ENCODE measurements at places on chromosomes 13 and 19.

DNA sequence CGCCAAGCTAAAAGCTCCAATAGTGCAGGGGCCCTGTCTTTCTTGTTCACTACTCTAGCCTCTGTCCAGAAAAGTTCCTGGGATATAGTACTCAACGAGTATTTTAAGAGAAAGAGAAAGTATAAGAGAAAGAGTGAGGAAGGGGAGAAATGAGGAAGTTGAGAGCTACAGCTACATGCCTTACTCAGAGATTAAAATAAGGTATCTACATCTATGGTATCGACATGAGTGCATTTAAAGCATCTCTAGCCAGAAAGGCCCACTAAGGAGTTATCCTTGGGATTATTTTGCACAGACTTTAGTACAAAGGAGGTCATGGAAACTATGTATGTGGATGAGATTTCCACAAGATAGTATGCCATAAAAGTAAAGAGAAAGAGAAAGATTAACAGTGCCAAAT is 28.5 kb downstream of the MYCBP2 start:
- DNase-seq = no peak

DNA sequence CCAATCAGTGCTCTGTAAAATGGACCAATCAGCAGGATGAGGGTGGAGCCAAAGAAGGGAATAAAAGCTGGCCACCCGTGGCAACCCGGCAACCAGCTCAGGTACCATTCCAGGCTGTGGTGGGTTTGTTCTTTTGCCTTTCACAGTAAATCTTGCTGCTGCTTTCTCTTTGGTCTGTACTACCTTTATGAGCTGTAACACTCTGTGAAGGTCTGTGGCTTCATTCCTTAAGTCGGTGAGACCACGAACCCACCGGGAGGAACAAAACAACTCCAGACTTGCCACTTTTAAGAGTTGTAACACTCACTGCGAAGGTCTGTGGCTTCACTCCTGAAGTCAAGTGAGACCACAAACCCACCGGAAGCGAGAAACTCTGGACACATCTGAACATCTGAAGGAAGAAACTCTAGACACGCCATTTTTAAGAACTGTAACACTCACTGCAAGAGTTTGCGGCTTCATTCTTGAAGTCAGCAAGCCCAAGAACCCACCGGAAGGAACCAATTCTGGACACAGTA is 16.5 kb upstream of the SPACA6 start:
- no peak for DNase-seq

- no peak for DNase-seq
These were observed at the start of gene F2RL3 for GRCh38 chr19:16888629-16889365. F2RL3 (plus strand) TSS chr19:16888999; CDS start chr19:16889190, 191 bp downstream.

- DNase-seq = peak; percentile 32
These were observed 375.7 kb upstream of the SPRY2 start for GRCh38 chr13:80716610-80717081.

DNA sequence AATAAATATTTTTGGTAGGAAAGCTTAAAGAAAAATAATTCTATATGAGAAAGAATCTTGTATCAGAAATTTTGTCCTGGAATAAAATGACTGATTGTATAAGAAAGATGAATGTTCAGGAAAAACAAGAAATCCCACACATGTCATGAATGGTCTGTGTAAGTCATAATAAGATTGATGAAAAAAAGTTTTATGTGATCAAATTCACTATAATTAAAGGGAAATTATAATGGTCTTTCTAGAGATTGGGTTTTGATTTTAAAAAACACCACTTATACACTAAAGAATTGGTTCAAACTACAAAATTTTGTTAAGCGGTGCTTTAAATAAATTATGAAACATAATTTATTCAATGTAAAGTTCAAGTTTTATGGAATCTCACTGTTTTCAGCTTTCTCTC is 7.2 kb upstream of the ZNF841 start:
- no peak for DNase-seq

- DNase-seq = no peak
These were observed 10.5 kb downstream of the PMIS2 start for GRCh38 chr19:35596366-35596999.

GRCh38 chr19:32458500-32459123 is 53.0 kb downstream of the DPY19L3 start:
- no peak for DNase-seq

GRCh38 chr13:20124303-20124702 is 36.5 kb downstream of the GJA3 start:
- no peak for DNase-seq

GRCh38 chr19:53908935-53909415 is at the start of gene CACNG7:
CACNG7 (plus strand) TSS chr19:53909278; CDS start chr19:53912832, 3,554 bp downstream.
- DNase-seq = no peak

DNA sequence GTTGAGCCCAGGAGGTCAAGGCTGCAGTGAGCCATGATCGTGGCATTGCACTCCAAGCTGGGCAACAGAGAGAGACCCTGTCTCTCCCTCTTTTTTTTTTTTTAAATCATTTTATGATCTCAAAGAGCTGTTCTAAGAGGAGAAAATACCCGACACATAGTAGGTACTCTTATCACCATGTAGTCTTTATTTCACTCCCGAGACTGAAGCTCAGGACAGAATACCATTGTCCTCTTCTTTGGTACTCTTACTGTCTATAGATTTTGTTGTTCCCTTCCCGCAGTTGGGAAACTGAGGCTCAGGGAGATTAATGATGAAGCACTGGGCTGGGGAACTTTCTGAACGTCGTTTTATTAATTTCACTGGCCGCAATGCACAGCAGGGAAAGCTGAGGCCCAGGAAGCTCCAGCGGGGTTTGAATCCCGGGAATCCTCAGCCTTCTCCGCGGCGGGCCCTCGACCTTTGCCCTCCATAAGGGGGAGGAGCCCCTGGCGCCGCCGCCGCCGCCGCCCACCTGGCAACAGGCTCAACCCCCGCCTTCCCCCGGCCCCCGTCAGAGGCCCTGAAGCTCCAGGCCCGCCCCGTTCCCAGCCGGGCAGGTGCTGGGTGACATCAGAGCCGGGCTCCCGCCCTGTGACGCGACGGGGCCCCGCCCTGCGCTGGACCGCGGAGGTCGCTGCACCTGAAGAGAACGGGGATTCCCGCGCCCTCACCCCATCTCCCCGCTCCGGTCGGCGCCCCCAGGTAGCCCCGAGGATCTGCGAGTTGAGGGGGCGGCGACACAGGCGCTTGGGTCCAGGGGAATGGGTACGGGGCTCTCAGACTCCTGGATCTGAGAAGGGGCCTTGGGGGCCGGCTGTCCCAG is 1.6 kb downstream of the MYH14 start:
- DNase-seq = peak; percentile 94

- DNase-seq = no peak
These were observed 1457.9 kb upstream of the PRR20A start for GRCh38 chr13:55682776-55683175.

GRCh38 chr19:40339018-40339728 is 9.0 kb downstream of the C19orf47 start:
- no peak for DNase-seq

DNA sequence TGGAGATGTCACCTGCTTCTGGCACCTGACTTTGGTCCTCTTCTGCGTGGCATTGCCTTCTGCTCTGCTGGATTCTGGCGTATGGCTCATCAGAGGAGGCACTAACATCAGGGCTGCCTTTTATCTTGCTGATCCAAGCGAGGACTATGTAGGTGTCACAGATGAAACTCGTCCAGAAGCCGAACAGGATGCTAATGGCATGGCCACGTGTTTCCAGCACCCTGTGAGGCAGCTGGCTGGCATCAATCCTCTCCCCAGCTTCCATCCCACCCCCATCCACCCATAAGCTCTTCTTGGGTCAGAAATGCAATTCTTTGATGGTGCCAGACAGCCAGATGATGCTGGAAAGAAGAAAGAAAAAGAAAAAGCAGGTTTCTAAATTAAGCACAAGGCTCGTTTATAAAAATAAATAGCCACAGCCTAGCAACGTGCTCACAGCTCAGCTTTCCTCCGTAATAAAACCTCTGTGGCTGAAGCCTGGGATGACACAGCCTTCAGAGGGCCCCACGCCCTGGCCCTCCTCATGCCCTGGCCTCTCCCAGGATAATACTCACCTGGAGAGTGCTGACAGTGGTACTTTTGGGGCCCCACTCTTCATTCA is 212.9 kb upstream of the SERP2 start:
- no peak for DNase-seq

DNA sequence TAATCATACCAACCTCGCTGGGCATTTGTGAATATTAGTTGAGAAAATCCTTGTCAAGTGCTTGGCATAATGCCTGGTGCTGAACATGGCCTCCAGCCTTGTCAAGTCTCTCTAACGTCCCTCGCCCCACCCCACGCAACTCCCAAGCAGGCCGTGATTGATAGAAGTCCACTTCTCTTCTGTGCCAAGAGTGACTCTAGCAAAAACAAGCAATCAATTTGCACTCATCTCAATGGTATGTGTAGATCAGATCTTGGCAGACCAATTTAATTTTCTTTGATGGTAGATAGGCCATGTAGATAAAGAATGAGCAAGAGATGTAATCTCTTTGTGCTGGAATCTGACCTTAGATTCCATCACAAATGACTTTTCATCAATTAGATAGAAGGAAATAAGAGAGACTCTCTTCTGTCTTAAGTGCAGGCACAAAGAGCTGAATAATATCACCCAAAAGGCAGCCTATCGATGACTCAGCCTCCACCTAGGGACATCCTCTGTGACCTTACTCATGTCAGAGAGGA is 31.0 kb upstream of the KATNAL1 start:
- no peak for DNase-seq

DNA sequence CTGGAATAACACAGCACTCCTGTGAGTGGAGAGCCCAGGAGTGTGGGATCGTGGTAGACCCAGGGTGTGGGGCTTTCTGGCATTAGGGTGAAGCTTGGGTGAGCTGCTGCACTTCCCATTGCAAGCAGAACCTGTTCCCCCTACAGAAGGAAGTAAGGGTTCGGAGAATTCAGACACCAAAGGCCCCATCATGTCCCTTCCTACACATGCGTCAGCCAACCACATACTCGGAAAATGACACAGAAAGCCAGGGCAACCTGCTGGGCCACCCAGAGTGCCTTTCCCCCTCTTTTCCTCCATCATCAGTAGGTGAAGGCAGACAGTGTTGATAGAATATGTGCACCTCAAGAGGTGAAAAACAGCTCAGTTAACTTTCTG is 42.9 kb downstream of the GGACT start:
- DNase-seq = no peak

- no peak for DNase-seq
These were observed 110.2 kb downstream of the KLF5 start for GRCh38 chr13:73168953-73169401.
